Fibroblast of the aortic adventitia (primary cell): ENCODE measurements at places on chromosomes 5 and 9. TPM values are rescaled to one million over a fixed set of nuclear protein-coding genes. Genes with fewer than 3 reads are reported as not detected.

Gene DOCK8
- total RNA-seq: 0.08 and 0.18 TPM in 2 replicates

Gene AFAP1L1
- 2.3 and 10.8 TPM in 2 replicates for total RNA-seq

Gene ADAMTSL1
- total RNA-seq: 41.8 and 179 TPM in 2 replicates

Gene SIGMAR1
- 71.3 and 97.8 TPM in 2 replicates for total RNA-seq

Gene GCNT1
- total RNA-seq: 18.0 and 46.9 TPM in 2 replicates

Gene CKMT2
- 1.4 TPM in 1 of 2 replicates, not detected in the other for total RNA-seq
